NCI-H1930 (cell line): ENCODE measurements at places on chromosomes 2 and 18.

- no peak for DNase-seq
Observed at GRCh38 chr2:239950144-239951128, 74.7 kb downstream of the NDUFA10 start.

GRCh38 chr2:41999592-42000281 lies 48.1 kb upstream of the PKDCC start:
- DNase-seq, result no peak

DNA sequence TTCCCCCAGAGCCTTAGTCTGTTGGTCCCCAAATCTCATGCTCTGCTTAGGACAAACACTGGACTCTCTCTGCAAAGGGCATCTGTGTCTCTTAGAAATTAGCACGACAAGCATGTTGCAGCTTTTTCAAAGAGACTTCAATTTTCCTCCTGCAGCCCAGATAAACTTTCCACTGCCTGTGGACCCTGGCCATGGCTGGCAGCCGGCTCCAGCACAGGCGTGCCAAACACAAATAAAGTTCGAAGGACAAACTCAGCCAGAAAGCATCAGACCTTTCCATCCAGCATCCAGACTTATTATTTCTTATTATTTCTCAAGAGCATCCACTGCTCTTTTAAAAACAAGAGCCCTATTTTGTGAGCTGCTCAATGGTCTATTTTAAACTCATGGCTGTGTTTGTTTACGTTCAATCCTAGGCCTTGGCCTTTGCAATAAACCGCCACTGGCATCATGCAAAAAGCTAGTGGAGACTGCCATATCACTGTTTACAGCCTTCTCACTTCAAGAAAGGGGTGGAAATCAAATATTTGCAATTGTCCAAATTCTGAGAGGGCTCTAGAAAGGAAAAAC lies 300.8 kb downstream of the BCL11A start:
- DNase-seq, result no peak

DNA sequence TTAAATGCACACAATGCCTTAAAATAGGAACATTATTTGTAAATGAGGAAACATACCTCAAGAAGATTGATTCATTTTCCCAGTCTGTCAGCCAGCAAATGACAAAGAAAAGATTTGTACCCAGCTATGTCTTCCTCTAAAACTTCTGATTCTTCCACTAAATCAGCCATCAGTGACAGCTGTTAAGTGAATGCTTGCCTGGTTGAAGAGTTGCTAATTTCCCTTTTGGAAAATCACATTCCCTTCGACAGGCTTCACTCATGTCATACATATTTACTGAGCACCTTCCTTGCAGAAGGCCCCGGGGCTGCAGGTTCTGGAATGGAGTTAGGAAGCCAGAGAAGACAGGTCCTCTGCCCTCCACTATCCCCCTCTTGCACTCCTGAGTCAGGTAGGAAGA lies 112.0 kb upstream of the SLC66A3 start:
- DNase-seq, result no peak

DNA sequence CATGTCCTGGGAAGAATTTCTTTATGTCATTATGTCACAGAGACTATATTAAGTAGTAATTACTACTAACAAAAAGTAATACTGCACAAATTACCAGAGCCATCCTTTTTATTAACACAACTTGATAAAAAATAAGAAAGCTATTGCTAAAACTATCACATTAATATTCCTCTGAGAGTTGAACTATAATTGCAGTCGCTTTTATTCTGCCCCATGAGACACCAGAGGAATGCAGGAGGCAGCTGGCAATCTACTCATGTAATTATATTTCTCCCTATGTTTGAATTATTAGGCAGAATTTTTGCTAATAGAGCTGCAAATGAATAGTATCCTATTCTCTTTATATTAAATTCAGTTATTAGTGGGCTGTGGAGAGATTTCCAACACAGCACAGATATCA lies 220.7 kb downstream of the LRRTM4 start:
- no peak for DNase-seq
